ENCODE measurements at places on chromosomes 5 and 9. TPM values are rescaled to one million over a fixed set of nuclear protein-coding genes. Genes with fewer than 3 reads are reported as not detected.

The BAAT gene
- not detected for total RNA-seq

The WNK2 gene
- total RNA-seq: 2.8 TPM

The WNT8A gene
- not detected for total RNA-seq

The S100Z gene
- total RNA-seq: 0.46 TPM

The MIGA2 gene
- 7.8 TPM for total RNA-seq

DNA sequence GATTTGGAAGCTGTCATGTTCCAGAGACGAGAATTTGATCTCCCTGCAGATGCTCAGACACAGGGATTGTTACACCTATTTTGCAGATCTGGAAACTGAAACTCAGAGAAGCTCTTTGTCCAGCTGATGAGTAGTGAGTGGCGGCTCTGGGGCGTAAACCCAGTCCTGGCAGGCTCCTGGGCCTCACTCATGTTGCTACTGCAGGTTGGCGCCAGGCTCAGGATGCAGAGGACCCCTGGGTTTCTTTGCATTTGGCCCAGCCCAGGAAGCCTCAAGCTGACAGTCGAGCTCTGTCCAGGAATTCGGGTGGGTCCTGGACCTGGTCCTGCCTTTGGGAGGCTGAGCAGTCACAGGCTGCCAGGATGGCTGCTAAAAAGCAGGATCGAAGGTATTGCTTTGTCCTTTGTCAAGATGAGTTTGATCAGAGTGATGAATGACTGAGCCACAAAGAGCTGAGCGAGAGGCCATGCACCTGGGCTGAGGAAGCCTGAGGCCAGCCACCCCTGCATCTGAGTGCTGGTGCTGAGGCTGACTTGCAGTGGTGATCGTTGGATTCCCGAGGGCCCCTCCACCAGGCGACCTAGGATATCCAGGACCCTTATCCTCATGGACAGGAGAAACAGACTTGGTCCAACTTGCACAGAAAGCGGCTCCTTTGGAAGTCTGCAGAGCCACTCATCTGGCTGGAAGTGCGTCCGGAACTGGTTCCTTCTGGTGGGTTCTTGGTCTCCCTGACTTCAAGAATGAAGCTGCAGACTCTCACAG is 8.3 kb upstream of the RNF130 start:
- no peak for DNase-seq

DNA sequence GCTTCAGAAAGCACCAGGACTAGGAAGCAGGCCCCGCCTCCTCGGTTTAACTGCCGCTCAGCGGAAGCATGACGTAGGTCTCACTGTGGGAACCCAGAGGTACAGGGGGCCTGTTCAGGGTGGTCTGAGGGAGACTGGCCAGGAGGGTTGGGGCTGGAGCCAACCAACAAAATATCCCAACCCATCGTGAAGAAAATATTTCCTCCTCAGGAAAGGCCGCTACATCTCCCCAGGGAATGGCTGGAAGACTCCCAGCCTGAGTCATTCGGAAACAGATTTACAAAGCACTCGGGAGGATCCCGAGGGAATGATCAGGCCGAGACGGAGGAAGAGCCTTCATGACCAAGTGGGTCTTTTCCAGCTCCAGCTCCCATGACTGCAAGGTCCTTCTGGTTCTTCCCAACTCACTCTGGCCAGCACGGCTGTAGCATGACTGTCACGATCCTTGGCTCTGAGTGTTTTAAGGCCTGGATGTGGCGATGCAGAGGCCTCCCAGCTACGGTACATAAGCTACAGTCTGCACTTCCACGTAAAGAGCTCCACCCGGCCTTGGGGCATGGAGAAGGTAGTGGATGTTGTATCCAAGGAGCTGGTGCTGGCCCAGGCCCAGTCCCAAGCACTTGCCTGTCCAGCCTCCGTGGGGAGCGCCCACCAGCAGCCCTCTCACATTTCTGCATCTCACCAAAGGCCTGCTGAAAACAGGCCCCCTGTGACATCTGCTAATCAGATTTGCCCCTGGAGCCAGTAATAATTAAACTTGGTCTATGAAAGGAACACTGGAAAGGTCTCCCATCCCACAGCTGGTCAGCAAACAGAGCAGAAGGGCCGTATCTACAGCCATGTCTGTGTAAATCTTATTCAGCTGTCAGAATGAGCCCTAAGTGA is 100.6 kb downstream of the LHFPL2 start:
- DNase-seq: peak; percentile 95

GRCh38 chr9:99169982-99170761 is 51.6 kb downstream of the ALG2 start:
- DNase-seq: no peak

DNA sequence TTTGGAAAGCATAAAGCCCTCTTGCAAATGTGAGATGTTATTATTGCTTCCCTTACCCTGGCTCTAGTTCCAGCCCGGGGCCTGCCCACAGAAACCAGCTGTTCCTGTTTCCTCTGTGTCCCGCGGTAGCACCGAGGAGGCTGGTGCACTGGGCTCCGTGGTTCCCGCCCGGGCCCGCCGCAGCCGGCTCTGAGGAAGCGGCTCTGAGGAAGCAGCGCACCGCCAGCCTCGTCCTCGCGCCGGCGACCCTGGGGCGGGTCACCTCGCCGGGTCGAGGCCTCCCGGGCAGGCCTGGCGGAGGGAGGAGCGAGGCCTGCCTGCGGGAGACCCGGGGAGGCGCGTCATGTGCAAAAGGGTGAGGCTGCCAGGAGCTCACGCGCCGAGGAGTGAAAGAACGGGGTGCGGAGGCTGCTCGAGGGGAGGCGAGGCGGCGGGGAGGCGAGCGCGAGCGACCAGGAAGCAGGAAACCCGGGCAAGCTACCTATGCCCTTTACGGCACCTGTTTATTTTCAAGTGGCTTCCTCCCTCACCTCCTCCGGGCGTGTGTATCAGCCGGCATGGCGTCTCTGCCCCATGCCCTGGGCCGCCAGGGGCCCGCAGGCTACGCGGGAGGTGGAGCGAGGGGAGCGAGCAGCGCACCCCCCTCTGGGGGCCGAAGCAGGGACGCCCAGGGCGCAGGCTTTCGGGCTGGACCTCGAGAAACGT is 61.3 kb upstream of the MEGF10 start:
- DNase-seq: peak; percentile 54

DNA sequence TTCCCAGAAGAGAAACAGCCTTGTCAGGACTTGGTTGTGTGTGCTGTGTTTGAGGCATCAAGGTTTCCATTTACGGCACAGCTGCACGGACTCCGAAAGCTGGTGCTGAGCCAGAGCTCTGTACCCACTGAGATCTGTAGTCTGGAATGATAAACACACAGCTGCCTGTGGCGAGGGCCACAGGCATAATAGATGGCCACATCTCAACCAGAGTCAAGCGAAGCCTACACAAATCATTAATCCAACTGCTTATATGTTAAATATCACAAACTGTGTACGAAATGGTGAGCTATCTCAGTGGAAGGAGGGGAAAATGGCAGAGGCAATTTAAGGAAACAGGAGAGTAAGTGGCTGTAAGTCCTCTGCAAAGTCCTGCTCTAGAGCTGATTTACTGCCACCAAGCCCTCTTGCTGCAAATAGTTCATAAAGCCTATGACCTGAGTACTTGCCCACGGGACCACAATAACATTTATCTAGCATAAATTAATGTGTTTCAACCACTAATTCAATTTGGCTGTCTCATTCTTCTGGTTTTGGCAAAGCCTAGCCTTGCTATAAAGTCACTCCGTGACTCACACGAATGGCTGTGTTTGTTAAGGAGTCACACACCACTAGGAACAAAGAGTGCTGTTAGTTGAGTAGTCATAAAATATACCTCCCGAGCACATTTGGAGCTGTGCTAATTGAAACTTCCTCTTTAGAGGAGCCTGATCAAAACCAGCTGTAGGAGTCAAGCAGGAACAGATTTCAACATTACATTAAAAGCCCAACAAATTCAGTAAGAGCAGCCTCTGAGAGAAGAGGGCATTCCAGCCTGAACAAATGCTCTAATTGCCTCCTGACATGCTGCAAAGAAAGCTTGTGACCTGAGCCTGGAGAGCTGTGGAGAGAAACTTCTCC is 738.6 kb upstream of the ZNF608 start:
- peak; percentile 96 for DNase-seq

DNA sequence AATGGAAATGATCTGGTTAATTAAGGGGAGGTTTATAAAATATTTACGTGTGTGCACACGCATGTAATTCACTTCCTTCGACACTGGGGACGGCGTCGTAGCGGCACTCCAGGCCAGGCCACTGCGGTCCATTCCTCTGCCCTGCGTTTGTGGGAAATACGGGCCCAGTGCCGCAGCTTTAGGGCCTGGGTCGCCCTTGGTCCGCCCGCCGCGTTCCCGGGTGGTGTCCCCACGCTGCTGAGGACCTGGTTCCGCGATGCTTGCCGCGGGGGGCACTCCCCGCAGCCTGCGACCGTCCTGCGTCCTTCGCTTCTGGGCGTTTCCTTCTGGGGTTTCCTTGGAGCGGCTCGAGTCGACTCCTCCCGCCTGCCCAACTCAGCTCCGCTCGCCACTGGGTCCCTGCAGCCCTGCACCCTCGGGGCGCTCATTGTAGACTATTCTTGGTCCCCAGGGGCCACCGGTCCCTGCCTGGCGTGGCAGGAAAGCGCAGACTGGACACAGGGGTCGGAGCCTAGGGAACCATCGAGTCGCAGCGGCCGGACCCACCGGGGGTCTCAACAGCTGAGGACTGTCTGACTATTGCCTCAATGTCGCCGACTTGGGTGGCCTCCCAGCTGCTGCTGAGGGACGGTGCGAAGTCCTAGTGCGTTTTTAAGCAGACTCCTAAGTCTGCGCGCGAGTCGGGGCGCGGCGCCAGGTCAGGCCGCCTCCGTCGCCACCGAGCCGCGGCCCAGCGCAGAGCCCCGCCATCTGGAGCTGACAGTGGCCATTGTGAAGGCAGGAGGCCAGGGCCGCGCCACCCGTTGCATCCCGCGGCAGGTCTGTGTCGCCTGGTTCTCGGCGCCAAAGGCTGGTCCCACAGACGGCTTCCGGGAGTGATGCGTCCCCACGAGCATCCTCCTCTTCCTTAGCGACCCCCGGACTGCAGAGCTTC is 4.4 kb upstream of the IRX1 start:
- peak; percentile 39 for DNase-seq

DNA sequence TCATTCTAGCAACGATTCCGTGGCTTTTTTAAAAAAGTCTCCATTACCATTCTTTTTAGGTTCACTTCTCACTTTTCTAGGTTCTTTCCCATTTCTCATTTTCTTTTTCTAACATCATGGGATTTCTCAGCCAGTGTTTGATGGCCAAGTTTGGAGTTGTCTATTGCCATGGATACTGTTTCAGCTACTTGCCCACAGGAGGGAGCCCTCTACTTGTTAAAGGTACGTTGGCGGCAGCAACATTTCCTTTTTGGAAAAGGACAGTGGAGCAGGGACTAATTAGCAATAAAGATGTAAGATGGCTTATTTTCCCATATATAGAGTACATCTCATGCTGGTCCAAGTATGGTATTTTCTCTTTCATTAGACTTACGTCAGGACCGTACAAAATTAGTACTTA is 2257.5 kb upstream of the C9orf72 start:
- DNase-seq: no peak

- no peak for DNase-seq
Measured at GRCh38 chr9:76855015-76855414, 50.9 kb downstream of the PRUNE2 start.

GRCh38 chr5:31965227-31965626 is 208.9 kb downstream of the GOLPH3 start:
- no peak for DNase-seq

- no peak for DNase-seq
Measured at GRCh38 chr9:95505072-95505716, 11.6 kb downstream of the PTCH1 start.

DNA sequence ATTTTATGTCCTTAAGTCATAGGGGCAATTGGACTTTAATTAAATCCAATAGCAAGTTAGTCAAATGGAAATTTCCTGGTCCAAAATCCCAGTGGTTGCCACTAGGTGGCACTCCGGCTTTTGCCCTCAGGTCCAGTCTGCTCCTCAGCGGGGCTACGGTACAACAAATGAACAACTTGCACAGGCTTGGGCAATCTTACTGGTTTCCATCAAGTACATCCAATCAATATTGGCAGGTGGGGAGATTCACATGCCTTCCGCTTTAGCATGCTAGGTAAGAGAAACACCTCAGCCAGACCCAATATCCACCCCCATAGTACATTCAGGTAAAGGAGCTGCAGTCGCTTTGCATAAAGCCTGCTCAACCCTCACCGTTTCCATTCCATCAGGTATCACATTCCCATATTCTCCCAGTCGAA is 6.3 kb upstream of the MXD3 start:
- DNase-seq: peak; percentile 75

- DNase-seq: peak; percentile 91
Measured at GRCh38 chr9:5493679-5494511, 16.4 kb upstream of the PDCD1LG2 start.

GRCh38 chr9:124972241-124972770 is 31.4 kb upstream of the GOLGA1 start:
- DNase-seq: no peak

GRCh38 chr5:178429156-178429468 is 161.1 kb downstream of the COL23A1 start:
- no peak for DNase-seq

- DNase-seq: no peak
Measured at GRCh38 chr5:119370486-119370885, 14.7 kb downstream of the TNFAIP8 start.

- DNase-seq: no peak
Measured at GRCh38 chr9:127406799-127407491, 10.0 kb downstream of the SLC2A8 start.

DNA sequence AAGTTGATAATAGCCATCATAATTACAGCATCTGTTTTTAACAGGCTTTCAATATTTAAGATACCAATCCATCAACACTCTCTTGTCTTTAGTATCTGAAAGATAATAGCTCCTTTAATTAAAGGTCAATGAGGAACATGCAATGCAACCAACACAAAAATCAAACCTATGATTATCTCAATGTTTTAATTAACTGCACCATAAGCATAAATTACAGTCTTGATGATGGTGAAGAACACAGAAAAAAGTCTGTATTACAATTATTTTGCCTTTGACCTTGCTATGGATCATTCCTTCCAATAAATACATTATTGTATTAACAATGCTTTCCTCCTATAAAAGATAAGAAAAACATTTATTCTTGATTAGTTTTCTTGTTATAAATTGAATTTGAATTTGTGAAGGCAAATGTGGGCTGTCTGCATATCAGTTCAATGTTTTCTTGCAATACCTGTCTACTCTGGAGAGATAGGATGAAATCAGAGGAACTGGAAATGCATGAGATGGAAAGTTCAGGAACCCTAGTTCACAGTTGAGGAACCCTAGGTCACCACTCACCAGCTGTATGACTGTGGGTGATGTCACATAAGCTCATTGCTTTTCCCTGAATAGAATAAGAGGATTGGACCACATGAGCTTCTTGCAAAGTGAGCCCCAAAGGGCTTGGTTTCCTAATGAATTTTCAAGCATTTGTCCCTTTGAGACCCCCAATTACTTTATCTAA is 58.5 kb upstream of the ANXA1 start:
- no peak for DNase-seq

DNA sequence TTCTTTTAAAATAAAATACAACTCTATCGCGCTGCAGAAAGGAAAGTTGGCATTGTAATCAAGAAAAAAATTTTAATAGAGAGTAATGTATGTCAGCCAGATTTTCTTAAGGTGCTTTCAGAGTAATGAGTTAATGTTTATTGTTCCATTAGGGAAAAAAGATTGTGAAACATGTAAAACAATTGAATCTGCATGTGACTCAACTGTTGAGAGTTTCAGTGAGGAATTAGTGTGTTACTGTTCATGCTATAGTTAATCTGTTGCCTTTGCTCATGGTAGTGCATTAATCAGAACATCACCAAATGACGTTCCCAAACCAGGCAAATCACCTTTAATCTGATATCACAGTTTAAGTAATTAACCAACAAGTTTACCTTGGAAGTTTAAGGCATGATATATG is 600.5 kb downstream of the NR2F1-AS1 start:
- no peak for DNase-seq

GRCh38 chr5:112238473-112238872 is 180.6 kb downstream of the EPB41L4A start:
- DNase-seq: no peak

GRCh38 chr9:4812858-4813257 is 20.1 kb downstream of the RCL1 start:
- no peak for DNase-seq

Measured in Daoy (cell line).